ENCODE measurements at places on chromosomes 1 and 21. TPM values are rescaled to one million over a fixed set of nuclear protein-coding genes. Genes with fewer than 3 reads are reported as not detected.

GRCh38 chr1:145795257-145795881 is 28.5 kb downstream of the RNF115 start:
- DNase-seq = no peak
- peaks cover 10% of the 10 kb centered on the region for H3K36me3 ChIP-seq
- peaks cover 6% of the 10 kb centered on the region for H3K4me1 ChIP-seq
- no peaks in the 10 kb centered on the region for H3K27me3 ChIP-seq
- H3K27ac ChIP-seq = no peak overlapping the region

GRCh38 chr21:37877171-37877570 is 39.1 kb downstream of the KCNJ6 start:
- H3K27ac ChIP-seq = no peak overlapping the region
- no peaks in the 10 kb centered on the region for H3K27me3 ChIP-seq
- no peak overlapping the region for H3K4me3 ChIP-seq
- no peaks in the 10 kb centered on the region for H3K4me1 ChIP-seq

GRCh38 chr1:25799935-25800702 is at the start of gene SELENON:
Gene SELENON, plus strand, starts transcription at chr1:25800193. Its CDS starts 38 bp downstream, at chr1:25800231.
- peaks cover 56% of the 10 kb centered on the region for H3K4me1 ChIP-seq
- H3K27me3 ChIP-seq = no peaks in the 10 kb centered on the region
- DNase-seq = peak; percentile 89
- peaks cover 3% of the 10 kb centered on the region for H3K36me3 ChIP-seq
- H3K4me3 ChIP-seq = peak within 1 kb of the TSS; percentile 59

DNA sequence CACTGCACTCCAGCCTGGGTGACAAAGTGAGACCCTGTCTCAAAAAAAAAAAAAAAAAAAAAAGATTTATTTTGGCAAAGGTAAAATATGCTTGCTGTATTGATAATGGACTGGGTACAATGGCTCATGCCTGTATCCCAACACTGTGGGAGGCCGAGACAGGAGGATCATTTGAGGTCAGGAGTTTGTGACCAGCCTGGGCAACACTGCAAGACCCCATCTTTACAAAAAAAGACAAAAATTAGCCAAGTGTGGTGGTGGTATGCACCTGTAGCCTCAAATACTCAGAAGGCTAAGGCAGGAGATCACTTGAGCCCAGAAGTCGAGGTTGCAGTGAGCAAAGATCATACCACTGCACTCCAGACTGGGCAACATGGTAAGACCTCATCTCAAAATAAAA is 6.3 kb downstream of the SF3A3 start:
- DNase-seq = no peak
- H3K4me3 ChIP-seq = no peak overlapping the region
- H3K27me3 ChIP-seq = no peaks in the 10 kb centered on the region
- H3K36me3 ChIP-seq = peaks cover 92% of the 10 kb centered on the region

DNA sequence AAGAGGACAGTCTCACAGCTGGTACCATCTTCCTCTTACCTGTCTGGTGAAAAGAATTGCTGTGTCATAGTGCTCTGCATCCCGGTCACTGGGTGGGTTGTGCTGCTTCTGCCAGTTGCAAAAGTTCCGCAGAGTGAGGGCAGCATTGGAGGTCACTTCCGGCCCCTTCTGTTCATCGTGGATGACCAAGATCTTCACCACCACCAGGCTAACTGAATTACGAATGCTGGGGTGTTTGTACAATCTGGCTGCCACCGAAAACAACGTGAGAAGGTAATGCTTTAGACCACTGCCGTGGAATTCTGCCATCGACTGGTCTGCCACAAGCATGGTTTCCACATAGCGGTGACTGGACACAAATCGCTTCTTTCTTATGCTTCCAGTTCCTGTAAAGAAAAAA is 2.9 kb downstream of the ADAMTS1 start:
- peaks cover 55% of the 10 kb centered on the region for H3K36me3 ChIP-seq
- peaks cover 32% of the 10 kb centered on the region for H3K4me1 ChIP-seq
- no peak for DNase-seq

DNA sequence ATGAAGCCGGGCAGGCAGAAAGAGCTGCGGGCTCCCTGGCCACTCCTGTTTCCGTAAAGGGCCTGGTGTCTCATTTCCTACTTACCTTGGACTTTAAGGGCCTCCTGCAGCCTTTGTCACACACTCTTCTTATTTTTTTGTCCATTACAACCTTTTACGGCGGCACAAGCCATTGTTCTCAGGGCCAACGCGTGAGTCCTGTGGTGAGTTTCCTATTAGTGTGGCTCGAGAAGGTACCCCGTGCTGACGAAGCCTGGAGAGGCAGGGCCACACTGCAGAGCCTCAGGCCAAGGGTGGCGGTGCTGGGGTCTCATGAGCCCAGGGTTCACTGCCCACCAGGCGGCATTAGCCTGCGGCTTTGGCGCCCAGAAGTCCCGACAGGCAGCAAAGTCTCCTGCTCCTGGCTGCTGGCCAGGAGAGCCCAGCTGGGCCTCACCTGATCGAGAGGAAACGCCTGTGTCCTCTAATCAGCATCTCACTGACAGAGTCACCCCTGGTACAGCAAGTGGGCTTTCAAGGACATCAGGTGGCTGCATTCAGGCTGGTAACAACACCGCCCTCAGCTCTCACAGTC is 62.0 kb downstream of the SIK1 start:
- H3K27ac ChIP-seq = peak overlapping the region; percentile 6
- H3K4me3 ChIP-seq = no peak overlapping the region
- no peak for DNase-seq
- no peaks in the 10 kb centered on the region for H3K27me3 ChIP-seq
- H3K4me1 ChIP-seq = peaks cover 14% of the 10 kb centered on the region

DNA sequence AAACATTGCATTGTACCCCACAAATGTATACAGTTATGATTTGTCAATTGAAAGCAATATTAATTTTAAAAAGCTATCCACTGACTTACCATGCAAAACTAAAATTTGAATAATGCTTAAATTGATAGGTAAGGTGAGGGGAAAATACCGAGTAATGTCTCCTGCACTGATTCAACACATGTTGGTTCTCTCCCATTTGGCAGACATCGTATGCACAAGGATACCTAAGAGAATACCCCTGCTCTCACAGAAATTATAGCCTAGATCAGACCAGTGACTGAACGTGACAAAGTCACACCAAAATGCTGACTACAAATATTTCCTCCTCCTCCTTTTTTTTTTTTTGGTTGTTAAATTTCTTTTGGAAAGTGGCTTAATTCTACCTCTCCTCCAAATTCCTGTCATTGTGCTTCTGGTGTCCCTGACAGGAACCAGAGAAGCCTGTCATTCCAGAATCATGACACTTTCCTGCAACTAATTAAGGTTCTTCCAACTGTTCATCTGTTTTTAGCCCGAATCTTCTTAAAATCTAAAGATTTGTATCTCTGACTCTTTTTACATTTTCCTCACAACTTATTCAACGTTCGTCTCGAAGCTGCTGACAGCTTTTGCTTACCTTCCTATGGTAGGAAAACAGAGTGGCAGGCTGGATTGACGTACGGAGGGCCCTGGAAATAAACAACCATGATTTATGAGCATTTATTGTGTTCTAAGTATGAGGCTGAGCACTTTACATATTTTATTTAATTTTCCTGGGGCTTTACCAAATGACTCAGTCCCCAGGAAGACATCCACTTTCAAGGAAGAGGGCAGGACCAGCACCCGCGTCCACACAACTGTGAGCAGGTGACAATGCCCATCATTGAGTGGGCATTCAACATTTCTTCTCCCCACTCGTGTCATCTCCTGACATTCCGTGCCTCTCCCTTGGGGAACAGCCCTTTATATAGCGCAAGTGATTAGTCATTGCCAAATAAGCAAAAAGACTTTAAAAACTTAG is 57.9 kb upstream of the KCNE2 start:
- no peak for DNase-seq
- H3K36me3 ChIP-seq = no peaks in the 10 kb centered on the region
- H3K4me3 ChIP-seq = no peak overlapping the region
- no peak overlapping the region for H3K27ac ChIP-seq
- no peaks in the 10 kb centered on the region for H3K4me1 ChIP-seq

DNA sequence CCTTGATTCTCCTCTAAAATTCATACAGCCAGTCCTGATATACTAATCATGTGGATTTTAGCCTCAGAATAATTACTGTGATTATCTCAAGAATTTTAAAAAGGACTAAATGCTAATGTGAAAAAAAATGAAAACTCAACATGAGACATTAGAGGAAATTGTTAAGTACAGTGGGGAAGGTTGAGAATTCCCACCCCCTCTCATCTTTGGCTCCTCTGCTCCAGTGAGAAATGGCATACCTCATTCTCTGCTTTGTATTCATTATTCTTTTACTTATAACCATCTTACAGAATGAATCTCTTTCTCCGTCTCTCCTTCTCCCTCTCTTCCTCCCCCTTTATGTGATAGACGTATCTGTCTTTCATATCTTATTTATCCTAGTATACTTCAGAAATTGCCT is 70.9 kb downstream of the DIRAS3 start:
- peaks cover 5% of the 10 kb centered on the region for H3K27me3 ChIP-seq
- no peak overlapping the region for H3K27ac ChIP-seq
- no peak for DNase-seq
- H3K4me1 ChIP-seq = no peaks in the 10 kb centered on the region
- no peaks in the 10 kb centered on the region for H3K36me3 ChIP-seq

- no peaks in the 10 kb centered on the region for H3K36me3 ChIP-seq
- no peak overlapping the region for H3K4me3 ChIP-seq
- H3K27ac ChIP-seq = no peak overlapping the region
- H3K27me3 ChIP-seq = no peaks in the 10 kb centered on the region
These were observed 16.4 kb downstream of the RPE65 start for GRCh38 chr1:68433395-68433794.

GRCh38 chr1:12177999-12178441 is 11.2 kb downstream of the TNFRSF1B start:
- no peaks in the 10 kb centered on the region for H3K36me3 ChIP-seq
- peaks cover 88% of the 10 kb centered on the region for H3K4me1 ChIP-seq
- H3K27me3 ChIP-seq = no peaks in the 10 kb centered on the region
- DNase-seq = peak; percentile 82
- H3K27ac ChIP-seq = peak overlapping the region; percentile 81
- no peak overlapping the region for H3K4me3 ChIP-seq

GRCh38 chr1:23026568-23026967 is 7.3 kb downstream of the KDM1A start:
- H3K27ac ChIP-seq = no peak overlapping the region
- H3K27me3 ChIP-seq = no peaks in the 10 kb centered on the region
- H3K4me3 ChIP-seq = no peak overlapping the region
- no peak for DNase-seq

Gene LMOD1
- total RNA-seq = 38.3 TPM

Gene TCP10L
- 0.78 TPM for total RNA-seq

Gene GCSAML
- total RNA-seq = 2.7 TPM

Gene PERM1
- 0.35 TPM for total RNA-seq
